ENCODE measurements at places on chromosomes 7 and 10.

DNA sequence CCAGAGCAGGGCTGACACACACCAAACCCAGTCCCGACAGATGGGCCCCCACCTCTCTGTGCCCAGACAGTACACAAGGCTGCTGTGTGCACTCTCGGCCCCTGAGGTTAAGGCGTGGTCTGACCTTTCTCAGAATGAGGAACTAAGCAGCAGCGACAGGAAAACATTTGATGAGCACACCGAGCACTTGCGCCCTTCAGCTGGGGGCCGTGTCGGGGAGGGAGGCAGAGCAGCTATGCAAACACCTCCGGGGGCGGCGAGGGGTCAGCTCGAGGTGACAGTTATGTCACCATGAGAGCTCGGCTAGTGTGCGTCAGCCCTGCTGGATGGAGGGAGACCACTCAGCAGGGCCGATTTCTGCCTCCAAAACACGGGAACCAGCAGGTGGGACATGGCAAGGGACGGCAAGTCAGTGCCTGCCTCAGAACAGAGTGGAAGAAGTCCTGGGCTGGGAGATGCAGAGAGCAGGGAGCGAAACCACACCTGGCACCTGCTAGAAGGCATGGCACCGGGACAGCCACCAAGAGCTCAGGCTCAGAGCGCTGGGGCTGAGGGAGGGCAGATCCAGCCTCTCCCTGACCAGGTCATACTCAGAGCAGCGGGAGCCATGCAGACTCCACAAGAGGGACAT is 57.4 kb downstream of the CHST15 start:
- peak; percentile 44 for DNase-seq

DNA sequence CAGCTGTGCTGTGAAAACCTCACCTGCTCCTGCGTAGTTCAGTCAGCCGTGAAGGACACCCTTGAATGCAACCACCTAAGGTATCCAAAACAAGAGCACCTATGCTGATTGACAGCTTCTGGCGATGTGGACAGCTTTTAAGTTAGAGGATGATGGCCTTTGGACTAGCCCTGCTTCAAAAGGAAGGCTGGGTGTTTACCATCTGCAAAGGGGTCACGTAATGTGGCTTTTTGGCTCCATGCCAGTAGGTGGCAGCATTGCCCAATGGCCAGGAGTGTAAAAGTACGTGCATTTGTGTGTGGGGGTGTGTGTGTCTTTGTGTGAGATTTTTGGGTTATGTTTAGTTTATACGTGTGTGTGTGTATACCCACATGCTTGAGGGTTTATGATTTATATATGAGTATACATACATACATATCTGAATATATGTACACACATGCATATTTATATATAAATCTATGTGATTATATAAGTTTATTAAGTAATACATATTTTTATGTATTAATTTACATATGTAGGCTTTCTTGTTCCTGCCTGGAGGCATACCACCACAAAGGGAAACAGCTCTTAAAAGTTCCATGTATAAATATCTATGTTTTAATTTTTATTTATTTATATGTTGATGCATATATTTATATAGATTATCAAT is 236.3 kb upstream of the ANKRD30A start:
- peak; percentile 39 for DNase-seq

- no peak for DNase-seq
Measured at GRCh38 chr10:117137031-117137910, 799 bp downstream of the VAX1 start.

DNA sequence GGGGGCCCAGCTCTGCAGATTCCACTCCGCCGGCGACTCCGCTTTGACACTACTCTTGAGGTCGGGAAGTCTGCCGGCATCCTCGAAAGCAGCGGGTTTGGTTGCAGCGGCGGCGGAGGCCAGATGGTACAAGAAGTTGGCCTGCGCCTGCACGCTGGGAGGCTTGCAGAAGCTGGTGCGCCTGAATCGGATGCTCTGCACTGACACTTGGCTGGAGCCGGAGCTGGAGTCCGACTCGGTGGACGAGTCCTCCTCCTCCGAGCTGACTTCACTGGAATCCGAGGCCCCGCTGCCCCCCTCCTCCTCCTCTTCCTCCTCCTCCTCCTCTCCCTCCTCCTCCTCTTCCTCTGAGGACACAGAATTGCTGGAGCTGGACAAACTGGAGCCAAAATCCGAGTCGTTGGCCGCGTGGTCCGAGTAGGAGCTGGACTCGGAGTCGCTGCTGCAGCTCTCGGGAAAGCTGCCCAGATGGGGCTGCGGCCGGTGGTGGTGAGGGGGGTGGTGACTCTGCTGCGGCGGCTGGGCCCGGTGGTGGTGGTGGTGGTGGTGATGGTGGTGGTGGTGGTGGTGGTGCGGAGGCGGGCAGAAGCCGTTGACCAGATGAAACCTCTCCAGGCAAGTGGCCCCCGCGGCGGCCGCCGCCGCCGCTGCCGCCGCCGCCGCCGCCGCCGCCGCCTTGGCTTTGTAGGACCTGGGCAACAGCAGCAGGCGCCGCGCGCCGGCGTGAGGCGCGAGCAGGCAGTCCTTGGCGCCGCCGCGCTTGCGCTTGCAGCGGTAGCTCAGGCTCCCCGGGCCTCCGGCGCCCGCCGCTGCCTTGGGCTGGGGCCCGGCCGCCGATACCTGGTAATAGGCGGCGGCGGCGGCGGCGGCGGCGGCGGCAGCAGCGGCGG is 9.0 kb downstream of the SKIDA1 start:
- peak; percentile 53 for DNase-seq

- no peak for DNase-seq
Measured at GRCh38 chr7:24943096-24943948, 36.7 kb downstream of the OSBPL3 start.

- DNase-seq: no peak
Measured at GRCh38 chr7:28481091-28481926, 69.0 kb downstream of the CREB5 start.

- no peak for DNase-seq
Measured at GRCh38 chr10:71294856-71295255, 24.2 kb upstream of the SLC29A3 start.

GRCh38 chr10:115026056-115026745 is 67.0 kb upstream of the ATRNL1 start:
- no peak for DNase-seq

- DNase-seq: no peak
Measured at GRCh38 chr10:113992471-113993011, 51.1 kb upstream of the ADRB1 start.

DNA sequence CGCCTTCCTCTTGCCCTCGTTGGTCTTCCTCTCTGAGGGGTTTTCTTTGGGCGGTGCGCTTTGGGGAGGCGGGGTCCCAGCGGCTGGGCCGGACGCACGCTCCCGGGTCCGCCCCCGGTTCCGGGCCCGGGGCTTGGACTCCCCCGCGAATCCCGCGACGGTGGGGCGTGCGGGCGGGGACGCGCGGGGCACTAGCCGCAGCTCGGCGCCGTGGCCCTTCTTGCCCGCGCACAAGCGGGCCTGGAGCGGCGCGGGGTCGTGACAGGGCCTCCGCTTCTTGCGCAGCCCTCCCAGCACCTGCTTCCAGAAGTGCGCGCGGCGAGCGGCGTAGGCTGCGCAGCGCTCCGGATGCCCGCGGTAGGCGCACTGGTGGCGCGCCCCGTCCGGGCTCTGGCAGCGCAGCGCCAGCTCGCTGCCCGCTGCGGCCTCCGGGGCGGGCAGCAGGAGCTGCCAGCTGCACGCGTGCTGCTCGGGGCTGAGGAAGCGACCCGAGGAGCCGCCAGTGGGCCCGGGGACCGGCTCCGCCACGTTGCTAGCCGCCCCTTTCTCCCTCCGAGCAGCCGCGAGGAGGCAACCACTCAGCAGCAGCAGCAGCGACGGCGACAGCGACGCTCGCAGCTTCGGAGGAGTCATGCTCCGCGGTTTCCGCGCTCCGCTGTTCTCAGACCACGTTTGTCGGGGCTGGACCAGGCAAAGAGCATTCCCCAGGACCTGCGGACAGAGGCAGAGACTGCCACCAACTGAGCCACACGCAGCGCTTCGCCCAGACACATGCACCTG is 759 bp downstream of the FGFBP3 start:
- peak; percentile 74 for DNase-seq

DNA sequence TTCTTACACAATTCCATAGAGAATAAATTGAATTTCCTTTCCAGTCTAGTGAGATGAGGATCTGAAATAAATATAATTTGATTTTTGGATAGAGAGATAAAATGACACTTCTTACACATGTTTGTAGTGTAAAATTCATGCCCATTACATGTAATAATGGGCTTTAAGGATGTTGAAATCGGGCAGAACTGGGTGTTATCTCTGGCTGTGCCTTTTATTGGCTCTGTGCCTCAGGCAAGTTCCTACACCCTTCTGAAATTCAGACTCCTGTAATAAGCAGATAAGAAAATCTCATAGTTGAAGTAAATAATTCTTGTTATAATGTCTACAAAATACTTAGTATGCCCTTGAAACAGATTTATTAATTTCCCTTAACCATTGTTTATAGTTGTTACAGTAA is 125.6 kb downstream of the SEMA3A start:
- DNase-seq: no peak

DNA sequence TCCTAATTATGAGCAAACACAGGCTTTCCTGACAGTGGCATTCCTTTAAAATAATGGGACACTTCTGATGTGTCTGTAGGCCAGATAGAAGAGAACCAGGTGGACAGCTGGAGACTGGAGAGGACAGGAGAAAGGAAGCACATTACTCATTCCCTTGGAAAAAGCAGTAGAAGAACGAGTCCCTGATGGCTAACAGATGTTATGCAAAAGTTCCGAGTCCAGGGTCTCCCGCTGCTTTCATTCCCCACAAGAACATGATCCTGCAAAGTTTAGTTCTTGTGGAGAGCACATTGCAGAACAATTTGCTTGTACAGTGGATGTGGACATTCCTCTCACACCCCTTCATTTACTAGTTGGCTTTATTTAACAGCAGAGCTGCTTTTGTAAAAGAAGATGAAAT is 137.6 kb downstream of the GPAM start:
- no peak for DNase-seq

DNA sequence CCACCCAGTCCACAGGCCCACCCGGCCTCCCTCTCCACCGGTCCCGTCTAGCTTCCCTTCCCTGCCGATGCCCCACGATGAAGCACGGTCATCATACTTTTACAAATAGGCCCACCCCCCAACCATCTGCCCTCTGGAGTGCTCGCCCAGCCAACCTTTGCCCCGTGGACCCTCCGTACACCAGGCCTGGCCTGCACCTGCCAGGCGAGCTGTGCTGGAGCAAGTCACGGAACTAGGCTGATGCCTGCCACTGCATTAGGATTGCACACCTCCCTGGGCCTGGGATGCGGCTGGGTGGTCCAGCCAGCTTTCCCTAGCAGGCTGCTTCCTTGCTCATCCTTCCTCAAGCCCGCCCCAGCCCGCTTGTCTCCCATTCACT is 44.7 kb downstream of the PPIF start:
- peak; percentile 6 for DNase-seq

DNA sequence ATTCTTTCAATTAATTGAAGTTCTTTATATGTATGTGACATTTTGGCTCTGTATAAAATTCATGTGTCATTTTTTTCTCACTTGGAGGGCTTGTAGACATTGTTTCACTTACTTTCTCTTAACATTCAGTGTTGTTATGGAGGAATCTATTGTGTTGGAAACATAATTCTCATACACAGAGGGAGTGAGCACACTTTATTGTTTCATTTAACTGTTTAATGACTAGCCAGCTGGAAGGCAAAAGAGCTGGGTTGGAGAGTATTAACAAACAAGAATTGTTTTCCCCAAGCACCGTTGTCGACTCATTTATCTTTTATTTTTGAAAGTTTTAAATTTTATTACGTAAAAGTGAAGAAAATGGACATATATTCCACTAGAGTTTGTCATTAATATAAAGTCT is 98.8 kb downstream of the PTPN20 start:
- DNase-seq: no peak

DNA sequence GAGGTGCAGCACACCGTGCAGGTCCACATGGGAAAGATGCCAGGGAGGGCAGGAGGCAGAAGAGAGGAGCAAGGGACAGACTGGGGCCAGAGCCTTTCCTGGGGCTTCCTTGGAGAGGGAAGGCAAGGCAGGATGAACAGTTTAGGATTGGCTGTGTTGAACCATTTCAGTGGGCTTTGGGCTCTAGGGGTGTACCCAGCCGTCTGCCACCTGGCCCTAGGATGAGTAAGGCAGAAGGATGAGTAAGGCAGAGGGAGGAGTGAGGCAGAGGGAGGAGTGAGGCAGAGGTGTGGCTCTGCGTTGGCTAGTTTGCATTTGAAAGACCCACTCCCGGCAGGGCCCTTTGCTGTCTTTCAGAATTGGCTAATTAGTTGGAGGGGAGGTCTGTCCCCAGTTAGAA is 31.5 kb upstream of the PRF1 start:
- DNase-seq: no peak

DNA sequence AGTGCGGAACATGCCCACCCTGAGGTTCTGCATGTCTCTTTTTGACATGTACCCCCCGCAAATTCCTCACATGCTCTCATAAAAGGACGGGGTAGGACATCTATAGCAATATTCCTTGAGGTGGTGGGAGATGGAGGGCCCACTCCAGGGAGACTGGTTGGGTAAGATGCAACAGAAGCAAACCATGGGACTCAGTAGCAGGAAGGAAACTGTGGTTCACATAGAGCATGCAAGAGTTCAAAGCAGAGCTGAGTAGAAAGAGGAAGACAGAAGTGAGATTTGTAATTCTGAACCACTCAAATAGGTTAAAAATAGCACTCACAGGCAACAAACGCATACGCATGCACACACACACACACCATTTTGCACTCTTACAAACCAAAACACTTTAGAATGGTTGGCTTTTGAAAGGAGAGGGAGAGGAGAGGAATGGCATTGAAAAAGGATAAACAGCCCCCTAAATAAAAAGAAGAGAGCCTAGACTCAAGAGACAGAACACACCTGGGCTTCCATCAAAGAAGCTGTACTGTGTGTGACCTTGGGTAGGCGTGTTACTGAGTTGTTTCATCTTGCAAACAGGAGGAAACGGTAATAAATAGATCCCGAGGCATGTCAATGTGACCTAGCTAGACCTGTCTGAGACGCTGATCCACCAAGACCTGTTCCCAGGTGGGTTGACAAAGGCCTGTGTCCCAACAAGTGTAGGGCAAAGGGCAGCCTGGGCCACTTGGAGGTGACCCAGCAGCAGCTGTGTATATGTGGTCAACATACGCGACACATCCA is 77.6 kb upstream of the LRRC4 start:
- peak; percentile 27 for DNase-seq

- DNase-seq: no peak
Measured at GRCh38 chr10:72061491-72061890, 26.9 kb downstream of the SPOCK2 start.

GRCh38 chr10:5616836-5617235 is 49.6 kb downstream of the ASB13 start:
- no peak for DNase-seq

GRCh38 chr7:151814400-151815009 is 62.4 kb downstream of the PRKAG2 start:
- no peak for DNase-seq

- DNase-seq: no peak
Measured at GRCh38 chr7:90250601-90251303, 5.8 kb downstream of the CFAP69 start.
